ENCODE measurements at places on chromosomes 5 and 9.

DNA sequence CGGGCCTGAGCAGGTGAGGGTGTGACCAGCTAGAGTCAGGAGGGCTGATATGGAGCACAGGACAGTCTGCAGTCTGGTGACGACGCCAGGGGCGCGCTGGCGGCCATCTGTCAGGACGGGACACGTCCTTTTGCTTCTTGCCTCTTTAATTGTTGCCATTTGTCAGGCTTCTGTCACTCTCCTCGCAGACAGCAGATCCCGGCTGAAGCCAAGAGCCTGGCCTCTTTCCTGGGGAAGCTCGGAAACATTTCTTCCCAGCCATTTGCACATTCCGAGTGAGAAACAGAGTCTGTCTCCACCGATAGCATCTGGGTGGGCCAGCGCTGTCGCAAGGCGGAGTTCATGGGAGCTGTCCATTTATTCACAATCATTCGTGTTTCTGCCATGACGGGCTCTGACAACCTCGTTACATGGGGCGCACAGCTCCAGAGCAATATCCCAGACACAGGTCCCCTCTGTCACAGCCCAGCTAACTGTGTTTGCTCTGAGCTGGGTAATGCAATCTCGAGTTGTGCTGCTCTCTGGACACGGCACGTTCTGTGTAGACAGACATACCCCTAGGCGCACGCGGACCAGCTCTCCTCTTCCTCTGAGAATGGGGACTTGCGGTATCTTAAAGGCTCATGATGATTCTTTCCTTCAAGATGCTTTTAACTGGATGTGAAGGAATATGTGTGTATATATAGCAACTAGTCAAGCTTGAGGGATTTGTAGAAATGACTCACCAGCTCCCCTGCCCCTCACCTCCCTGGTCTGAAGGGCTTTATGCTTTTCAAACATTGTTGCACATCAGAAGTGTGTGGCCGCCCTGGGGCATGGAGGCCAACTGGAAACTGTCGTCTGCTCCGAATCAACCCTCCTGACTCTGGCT is 105.3 kb upstream of the FCN2 start:
- DNase-seq: no peak

- DNase-seq: no peak
Measured at GRCh38 chr5:132204371-132205135, 23.1 kb downstream of the P4HA2 start.

DNA sequence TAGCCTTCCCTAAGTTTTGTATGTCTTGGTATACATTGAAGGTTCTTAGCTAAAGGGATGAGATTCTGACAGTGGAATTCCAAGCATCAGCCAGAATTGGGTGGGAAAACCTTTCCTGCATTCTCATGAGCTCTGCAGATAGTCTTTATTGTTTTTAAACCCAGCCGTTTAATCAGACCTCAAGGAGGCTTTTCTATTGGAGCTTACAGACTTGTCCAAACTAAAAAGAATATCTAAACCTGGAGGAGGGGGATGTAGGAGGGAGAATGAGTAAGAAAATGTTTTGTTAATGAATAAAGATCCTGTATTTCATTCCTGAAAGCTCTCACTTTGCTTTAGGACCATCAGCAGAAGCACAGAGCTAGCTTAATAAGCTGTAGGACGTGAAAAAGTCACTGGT is 41.7 kb downstream of the EBF1 start:
- DNase-seq: no peak

DNA sequence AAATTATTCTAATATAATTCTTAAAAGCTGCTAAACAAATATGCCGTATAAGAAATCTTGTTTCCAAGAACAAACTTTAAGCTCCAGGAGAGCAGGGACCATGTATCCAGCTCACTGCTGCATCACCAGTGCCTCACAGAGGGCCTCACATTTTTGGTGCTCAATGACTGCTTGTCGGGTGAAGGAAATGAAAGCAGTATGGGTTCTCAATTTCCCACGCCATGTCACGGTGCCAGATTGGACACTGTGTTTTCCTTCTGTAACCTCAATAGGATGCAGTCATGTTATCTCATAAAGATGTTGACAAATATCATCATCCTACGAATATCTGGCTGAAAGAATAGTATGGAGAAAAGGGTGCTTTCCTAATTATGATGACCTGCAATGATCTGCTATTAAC is 64.7 kb downstream of the POU5F2 start:
- no peak for DNase-seq

GRCh38 chr5:156934450-156935211 is 28.4 kb downstream of the TIMD4 start:
- peak; percentile 6 for DNase-seq

- DNase-seq: no peak
Measured at GRCh38 chr9:96852676-96853075, 1.6 kb downstream of the ZNF782 start.

All from stimulated activated CD8-positive, alpha-beta memory T cell treated with anti-CD3 and anti-CD28 coated beads, Interleukin-4, amount 100 ng/mL, for 4 hours (primary cell).